Astrocyte of the cerebellum (primary cell): ENCODE measurements at places on chromosomes 5 and 9.

GRCh38 chr5:15013654-15014463 is 142.3 kb upstream of the ANKH start:
- peak; percentile 74 for DNase-seq

DNA sequence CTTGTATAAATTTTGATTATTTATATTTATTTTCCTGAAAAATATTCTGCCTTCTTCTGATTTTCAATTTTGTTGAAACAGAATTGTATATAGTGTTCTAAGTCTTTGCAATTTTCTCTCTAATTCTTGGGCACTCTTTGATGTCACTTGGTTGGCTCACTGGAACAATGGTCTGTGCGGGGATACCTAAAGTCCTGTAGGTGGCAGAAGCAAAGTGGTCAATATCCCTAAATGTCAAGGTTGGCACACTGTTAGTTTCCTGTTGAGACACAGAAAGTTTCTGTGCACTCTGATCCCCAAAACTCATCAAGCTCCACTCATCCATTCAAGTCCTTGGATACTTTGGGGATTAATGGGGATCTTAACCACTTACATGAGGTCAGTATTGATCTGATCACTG is 480.8 kb upstream of the CCNG1 start:
- no peak for DNase-seq

DNA sequence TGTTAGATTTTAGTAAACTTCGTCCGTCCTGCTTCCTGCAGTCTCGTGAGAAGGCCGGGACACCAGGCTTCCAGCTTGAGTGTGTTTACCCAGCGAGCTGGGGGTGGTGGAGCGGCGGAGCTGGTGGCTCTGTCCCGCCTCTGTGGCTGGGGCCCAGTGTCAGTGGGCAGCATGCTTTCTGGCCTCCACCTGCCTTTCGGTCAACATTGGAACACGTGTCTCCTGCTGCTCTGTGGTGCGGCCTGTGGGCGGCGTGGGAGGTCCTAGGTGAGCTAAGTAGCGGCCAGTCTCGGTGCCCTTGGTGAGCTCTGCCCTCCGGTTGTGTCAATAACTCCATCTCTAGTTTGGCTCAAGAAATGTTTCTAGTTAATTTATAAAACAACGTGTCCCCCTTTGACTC is 125.9 kb downstream of the GADD45G start:
- DNase-seq: no peak

GRCh38 chr5:109584986-109585599 is 104.6 kb upstream of the MAN2A1 start:
- DNase-seq: no peak
